Stimulated activated CD4-positive, alpha-beta T cell treated with anti-CD3 and anti-CD28 coated beads, Interleukin-1b, Interleukin-23, amount 100 ng/mL, for 1 hour (primary cell): ENCODE measurements at places on chromosomes 12 and 14.

DNA sequence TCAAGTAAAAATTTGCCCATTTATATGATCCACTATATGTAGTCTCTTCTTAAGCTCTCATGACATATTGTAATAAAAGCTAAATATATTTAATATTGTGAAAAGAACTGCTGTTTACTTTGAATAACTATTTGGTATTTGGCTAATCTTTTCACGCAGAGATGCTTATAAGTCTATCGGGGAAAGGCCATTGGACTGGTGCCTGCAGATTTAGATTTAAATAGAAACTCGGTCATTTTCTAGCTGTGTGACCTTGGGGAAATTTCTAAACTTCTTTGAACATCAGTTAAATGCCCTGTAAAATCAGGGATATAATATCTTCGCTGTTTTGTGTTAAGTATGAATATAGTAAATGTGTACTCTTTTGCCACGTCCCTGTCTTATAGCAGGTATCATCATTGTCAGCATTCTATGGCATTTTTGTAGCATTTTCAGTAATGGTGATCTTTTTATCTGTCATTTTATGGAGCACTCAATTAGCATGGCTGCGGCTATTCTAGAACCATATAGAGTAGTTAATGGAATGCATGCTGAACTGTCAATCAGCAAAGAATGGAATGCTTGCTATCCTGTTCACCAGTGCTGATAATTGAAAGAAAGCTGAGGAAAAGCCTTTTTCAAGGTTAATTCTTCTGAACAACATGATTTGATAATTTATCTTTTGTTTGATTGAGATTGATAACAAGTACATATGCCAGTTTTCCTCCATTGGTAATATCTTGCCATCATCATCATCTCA lies 181.2 kb downstream of the TMTC2 start:
- no peak for DNase-seq

DNA sequence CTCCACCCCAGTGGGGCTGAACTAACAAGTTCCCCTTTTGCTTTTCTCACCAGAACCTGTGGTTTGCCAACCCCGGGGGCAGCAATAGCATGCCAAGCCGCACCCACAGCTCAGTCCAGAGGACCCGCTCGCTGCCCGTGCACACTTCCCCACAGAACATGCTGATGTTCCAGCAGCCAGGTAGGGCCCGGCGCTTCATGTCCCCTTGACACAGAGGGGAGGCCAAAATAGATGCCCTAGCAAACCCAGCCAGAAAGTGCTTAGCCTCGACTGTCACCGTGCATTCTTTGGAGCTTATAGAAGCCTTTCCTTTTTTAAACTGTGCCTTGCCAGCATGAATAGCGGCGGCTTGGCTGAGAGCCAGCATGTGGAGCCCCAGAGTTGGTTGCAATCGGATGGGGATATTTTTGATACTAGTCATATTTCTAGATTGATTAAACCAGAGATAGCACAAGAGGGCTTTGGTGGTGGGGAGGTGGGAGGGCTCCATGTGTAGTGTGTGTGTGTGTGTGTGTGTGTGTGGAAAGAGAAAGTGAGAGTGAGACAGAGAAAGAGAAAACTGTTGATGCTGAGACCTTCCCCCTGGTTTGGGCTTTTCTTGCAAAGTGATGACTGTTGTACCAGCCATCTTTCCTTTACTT lies 126.1 kb downstream of the GCH1 start:
- no peak for DNase-seq

DNA sequence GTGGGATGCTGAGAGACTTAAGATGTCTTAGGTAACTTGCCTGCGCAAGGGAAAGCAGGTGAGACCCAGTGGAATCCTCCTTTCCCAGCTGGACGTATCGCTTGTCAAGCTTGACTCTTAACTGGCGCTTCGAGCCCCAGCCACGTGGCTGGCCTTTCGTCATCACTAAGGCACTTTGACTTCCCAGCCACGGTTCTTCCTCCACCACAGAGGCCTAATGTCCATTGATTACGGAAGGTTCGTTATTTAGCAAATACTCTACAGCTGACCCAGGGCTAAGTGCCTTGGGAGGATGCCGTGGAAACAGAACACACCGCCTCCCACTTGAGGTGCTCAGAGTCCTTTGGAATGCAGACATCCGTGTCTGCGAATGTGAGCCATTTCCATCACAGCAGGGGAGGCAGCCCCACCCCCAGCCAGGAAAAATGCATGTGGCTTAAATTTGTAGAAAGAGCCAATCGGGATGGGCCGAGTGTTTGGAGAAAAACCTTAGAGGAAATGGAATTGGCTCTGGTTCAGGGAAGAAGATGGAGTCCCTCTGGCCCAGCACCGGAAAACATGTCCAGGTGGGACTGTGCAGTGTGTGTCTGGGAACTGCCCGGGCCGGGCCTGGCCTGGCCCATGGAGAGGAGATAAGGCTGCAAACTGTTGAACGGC lies 115.7 kb downstream of the PLXNC1 start:
- no peak for DNase-seq

DNA sequence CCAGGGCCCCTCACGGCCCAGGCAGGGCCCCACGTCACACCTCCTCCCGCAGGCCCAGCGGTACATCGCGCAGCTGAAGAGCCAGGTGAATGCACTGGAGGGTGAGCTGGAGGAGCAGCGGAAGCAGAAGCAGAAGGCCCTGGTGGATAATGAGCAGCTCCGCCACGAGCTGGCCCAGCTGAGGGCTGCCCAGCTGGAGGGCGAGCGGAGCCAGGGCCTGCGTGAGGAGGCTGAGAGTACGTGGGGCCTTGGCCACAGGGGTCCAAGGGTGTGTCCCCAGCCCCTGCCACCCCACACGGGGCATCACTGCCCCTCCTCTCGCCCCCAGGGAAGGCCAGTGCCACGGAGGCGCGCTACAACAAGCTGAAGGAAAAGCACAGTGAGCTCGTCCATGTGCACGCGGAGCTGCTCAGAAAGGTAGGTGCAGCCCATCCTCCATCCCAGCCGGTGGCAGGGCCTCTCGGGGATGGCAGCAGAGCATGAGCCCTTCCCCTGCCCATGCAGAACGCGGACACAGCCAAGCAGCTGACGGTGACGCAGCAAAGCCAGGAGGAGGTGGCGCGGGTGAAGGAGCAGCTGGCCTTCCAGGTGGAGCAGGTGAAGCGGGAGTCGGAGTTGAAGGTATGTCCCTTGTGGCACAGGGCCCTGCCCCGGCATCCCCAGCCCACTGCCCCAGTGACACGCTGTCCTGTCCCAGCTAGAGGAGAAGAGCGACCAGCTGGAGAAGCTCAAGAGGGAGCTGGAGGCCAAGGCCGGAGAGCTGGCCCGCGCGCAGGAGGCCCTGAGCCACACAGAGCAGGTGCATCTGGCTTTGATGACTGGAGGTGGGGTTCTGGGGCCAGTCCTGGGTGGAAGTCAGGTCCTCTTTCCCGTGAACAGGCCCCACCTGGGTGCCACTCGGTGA lies 20.9 kb downstream of the HIP1R start:
- DNase-seq: no peak

DNA sequence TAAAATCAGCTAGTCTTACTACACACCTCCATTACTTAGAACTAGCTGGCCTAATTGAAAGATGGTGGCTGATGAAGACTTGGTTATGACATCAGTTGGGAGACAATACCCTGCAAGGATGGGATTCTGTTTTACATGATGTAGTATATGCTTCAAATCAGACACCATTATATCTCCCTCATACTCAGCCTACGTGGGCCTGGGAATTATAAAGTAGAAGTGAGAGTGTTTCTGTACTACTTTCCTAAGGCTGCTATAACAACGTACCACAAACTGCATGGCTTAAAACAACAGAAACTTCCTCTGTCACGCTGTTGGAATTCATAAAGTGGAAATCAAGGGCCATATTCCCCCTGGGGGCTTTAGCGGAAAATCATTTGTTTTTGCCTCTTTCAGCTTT lies 190.4 kb downstream of the PAH start:
- DNase-seq: no peak

DNA sequence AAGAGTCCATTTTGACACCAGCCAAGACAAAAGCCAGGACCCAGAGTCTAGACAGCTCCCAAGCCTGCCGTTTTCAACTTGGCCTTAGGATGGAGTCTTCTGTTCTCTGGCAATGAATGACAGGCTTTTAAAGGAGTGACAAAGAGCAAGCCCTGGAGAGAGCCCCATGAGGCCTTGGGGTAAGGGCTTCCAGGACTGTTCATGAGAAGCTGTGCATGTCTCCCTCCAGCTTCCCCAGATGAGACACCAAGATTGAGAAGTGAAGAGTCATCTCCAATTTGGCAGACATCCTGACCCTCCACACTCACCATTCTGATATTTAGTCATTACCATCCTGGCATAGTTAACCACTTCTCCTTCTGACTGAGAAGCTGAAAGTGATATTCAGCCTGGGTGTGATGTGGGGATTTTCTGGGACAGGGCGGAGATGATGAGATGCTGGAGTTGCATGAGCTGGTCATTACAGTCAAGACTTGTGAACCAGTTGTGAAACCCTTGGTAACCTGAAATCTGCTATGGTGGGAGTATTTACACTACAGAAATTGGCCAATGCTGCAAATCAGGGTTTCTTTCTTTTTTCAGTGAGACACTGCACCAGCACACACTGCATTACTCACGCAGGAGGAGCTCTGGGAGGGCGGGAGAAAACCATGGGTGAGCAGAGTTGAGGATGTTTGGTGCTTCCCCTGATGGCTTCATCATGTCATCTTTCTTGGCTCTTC lies 77.8 kb downstream of the VCPKMT start:
- no peak for DNase-seq

- DNase-seq: no peak
These were observed 53.1 kb downstream of the TAOK3 start for GRCh38 chr12:118319627-118320026.

DNA sequence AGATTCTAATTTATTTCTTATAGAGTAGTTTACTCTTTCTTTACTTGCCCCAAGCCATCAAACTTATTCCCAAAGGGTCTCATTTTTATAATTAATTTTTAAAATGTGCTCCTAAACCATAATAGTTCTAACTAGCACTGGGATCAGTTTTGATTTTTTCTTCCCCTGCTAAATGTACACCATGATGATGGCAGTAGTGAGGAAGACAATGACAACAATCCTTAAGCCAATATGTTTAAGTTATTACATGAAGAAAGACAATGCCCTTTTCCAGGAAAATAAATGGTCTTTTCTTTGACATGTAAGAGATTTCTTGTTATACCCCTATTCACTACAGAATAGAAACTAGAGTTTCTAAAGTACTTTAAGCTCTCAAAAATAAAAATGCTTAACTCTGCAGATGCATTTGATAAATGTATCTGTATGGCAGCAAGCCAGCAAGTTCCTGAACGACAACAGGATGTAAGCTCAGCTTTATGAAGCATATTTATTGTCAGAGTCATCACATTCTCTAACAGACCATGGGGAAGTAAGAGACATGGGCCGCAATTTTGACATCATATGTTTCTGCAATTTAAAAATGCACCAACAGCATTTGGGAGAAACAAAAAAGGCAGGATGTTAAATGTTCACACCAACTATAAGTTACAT lies 36.0 kb upstream of the SNX6 start:
- DNase-seq: no peak

GRCh38 chr12:129629901-129630300 lies 273.9 kb downstream of the TMEM132D start:
- DNase-seq: no peak

DNA sequence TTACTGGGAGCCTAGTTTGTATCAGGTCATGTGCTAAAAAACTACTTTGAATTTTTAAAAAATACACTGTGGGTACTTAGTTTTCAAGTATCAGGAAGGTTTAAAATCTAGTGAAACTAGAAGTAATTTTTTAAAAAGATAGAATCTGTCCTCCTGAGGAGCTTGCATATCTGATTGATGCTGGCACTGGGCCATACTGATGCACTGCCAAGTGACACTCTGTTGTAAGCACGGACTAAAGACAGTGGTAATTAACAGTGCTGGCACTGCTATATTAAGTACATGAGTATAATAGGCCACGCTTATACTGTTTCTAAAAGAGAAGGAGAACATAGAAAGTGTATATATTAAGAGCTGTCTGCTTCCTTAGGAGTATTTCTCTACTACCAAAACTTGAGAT lies 10.0 kb upstream of the TBC1D30 start:
- no peak for DNase-seq

GRCh38 chr14:89276424-89276975 lies 140.5 kb downstream of the FOXN3 start:
- peak; percentile 4 for DNase-seq

- no peak for DNase-seq
These were observed 10.4 kb downstream of the MEG3 start for GRCh38 chr14:100836311-100836805.

DNA sequence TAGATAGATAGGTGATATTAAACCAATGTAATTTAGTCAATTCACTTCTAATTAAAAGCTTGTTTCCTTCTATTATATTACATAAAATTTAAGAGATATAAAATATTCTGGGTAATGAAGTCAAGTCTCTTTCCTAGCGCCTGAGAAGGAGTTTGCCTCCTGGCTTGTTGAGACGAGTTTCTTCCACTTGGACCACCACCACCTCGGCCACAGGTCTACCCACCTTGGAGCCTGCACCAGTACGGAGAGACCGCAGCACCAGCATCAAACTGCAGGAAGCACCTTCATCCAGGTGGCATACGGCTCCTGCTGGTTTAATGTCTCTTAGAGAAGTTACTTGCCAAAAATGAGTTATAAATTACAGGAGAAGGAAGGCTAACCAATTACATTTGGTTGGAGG lies 79.0 kb upstream of the SLCO1C1 start:
- DNase-seq: no peak

DNA sequence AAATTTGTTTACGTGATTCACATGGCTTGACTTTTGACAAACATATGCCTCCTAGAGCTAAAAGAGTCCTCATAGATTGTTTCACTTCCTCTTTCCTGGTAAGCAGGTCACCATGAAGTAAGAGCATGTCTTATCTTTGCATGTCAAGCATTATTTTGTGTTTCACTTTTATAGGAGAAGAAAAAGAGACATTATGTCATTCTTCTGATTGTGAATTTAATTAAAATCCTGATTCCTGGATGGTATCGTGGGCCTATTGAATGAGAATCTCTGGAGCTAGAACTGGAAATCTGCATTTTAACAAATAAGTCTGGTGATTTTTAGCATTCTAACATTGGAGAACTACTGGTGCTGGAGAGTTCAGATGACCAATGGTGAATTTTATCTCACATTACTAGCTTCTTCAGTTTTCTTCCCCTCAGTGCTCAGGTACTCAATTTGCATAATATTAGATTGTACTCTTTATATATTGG lies 218.6 kb upstream of the ATP2B1 start:
- DNase-seq: no peak

DNA sequence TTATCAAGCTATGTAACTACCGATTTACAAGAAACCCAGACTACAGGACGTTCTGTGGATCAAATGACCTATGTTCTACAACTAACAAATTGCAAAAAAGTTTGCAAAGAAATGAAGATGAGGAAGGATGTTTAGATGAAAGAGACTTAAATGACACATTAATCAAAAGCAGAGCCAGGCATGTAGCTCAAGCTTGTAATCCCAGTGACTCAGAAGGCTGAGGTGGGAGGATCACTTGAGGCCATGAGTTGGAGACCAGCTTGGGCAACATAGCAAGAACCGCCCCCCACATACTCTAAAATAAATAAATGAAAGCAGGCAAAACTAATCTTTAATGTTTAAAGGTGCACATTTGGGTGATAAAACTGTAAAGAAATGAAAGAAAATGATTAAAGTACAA lies 331.9 kb downstream of the BTG1 start:
- no peak for DNase-seq

- DNase-seq: no peak
These were observed 40.5 kb downstream of the ESR2 start for GRCh38 chr14:64253672-64254071.

GRCh38 chr12:52005903-52006703 lies 643 bp upstream of the TAMALIN start:
- DNase-seq: no peak

- DNase-seq: no peak
These were observed 19.2 kb downstream of the PELI2 start for GRCh38 chr14:56137453-56137807.
